ENCODE measurements at places on chromosomes 16 and 17.

DNA sequence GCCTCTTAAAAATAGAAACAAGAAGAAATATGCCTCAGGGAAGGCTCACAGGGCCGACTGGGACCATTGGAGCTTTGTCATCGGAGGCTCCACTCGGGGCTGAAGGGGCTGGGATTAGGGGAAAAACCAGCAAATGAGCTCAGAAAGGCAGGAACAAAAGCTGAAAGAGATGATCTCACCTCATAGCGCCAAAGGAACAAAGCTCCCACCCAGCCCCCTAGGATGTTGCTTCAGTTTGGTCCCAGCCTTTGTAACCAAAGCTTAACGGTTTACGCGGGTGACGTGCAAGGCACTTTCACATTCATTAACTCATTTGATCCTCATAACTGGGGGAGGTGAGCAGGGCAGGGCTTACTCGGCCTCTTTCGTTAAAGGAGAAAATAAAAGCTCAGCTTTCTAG, 168.5 kb upstream of the DYNLRB2 start:
- no peak for DNase-seq

DNA sequence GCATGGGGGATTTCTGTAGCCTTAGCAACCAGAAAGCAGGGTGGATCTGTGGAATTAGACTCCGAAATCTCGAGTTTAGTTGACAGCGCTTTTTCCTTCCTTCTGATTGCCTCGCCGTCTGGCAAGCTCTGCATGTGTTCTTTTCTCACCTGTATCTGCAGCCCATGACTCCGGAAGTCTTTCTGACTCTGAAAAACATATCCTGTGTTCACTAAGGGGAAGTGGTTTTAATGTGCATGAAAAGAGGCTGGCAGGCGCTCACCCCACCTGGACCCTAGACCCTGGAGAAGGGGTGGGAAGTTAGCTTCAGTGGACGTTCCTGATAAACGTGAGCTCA, 158.5 kb downstream of the RPTOR start:
- no peak for DNase-seq

GRCh38 chr17:4199818-4200402, 56.9 kb downstream of the CYB5D2 start:
- DNase-seq: no peak

DNA sequence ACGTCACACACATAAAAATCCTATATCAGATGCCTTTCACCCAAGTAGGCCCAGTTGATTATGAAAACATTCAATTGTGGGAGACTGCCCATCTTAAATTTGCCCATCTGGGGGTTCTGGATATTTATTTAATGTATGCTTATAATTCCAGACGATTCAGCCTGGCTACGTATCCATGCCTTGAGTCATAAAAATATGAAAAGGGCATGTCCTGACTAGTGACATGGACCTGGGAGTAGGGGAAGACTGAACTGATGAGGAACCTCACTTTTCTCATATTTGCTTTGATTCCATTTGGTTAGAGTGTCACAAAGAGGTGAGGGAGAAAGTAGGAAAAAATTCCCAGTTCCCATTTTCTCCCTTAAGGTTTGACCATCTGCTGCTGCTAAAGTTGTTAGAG, 122.5 kb upstream of the GNAO1 start:
- DNase-seq: no peak

- no peak for DNase-seq
Observed at GRCh38 chr17:5588584-5588983, 4.3 kb upstream of the NLRP1 start.

DNA sequence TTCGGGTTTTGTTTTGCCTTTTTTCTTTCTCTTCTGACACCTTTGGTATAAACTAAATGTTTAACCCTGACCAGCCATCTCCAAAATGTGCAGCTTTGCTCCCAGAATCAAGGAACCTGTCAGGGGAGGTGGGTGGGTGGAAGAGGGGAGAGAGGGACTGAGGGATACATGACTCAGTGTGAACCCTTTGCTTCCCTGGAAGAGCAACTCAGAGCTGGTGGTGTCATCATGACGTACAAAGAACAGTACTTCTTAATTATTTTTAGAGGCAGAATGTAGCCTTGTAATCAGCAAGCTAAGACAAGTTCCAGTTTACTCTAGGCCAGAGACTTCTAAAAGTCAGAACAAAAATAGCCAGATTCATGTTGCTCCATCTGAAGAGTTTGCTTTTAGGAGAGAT, 119.6 kb upstream of the HAS3 start:
- DNase-seq: no peak

DNA sequence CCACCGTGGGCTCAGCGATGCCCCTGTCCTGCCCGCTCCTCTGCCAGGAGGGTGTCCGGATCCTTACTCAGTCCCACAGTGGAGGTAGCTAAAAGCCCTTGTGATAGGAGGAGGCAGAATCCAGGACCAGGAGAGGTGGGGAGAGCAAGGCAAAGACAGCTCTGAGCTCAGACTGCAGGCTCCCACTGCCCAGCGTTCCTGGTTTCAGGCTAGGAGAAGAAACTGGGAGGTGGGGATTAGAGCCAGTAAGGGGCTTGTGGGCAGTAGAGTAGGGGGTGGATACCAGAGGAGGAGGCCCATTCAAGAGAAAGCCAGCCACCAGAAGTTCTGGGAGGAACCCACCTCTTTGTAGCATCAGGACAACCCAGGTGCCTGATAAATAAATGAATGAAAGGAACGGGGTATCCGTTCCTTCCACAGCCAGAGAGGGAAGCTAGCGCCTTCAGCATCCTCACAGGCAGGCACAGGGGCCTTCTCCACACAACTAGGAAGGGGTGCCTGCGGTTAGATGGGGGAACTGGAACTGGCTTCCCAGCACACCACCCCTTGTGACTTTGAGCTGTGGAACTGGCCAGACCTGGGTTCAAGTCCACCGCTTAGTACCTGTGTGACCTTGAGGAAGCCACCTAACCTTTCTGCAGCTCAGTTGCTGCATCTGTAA, 2.3 kb downstream of the IL21R start:
- DNase-seq: no peak

- peak; percentile 93 for DNase-seq
Observed at GRCh38 chr16:1333149-1333812, at the start of gene BAIAP3. BAIAP3 (plus strand) TSS chr16:1333645; CDS start chr16:1338550, 4,905 bp downstream.

DNA sequence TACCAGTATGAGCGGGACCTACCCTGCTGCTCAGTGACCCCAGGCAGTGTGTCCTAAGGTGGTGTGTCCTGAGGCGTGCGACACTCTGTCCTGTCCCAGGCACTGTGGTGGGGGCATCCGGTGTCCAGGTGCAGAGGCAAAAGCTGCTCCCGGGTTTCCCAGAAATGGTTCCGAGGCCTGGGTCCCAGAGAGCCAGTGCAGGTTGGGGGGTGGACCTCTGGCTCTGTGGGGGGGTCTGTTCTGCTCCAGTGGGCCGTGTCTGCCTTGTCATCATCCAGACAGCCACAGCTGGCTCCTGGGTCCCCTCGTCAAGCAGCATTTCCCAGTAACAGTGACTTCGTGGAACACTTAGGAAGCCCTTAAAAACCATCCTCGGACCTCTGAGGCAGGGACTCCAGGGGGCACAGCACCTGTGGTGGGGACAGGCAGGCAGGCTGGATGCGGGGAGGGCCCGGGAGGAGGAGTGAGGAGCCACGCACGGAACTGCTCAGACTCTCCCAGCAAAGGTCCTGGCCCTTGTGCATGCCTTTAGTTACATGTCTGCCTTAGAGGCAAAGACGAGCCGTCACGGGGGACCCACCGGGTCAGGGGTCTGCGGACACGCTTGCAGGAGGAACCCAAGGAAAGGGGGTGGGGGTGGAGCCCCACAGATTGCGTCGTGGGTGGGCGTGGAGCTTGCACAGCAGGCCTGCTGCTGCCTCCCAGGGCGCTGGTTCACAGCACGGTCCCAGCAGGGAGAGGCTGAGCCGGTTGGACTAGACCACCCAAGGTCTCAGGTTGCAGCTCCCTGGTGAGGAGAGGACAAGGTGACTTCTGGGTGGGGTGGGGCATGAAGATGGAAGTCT, 5.6 kb downstream of the SLC16A3 start:
- DNase-seq: peak; percentile 70

DNA sequence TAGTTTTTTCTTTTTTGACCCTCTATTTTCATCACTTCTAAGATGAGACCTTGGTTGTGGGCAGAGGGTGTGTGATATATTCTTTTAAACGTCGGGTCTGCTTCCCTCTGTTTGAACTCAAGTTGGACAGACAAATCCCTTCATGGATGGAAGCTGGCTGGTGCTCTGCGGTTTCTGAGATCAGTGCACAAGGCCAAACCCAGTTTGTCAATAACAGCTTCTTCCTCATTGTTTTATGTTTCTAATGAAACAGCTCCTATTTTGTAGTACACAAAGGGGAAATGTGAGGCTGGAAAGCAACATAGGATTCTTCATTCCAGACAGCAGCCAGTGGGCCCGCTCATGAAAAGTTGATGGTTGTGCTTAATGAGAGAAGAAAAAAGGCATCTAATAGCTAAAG, 159.6 kb downstream of the PRKCA start:
- DNase-seq: no peak

GRCh38 chr16:50972876-50973275, 178.2 kb downstream of the SALL1 start:
- DNase-seq: no peak

DNA sequence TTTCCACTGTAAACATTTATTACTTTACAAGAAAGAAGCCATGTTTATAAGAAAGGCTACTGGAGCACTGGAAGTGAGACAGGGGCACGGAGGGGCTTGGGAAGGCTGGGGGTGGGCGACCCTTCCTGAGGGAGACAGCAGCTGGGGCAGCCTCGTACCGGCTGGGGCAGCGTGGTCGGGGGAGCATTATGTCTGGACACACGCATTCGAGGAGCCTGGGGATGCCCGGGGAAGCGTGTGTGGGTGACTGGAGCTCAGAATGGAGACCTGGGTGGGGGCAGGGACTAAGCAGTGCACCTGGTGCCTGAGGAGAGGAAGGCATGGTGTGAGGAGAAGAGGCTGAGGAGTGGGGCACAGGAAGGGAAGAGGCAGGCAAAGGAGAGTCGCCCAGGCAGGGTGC, 64.5 kb downstream of the SRCIN1 start:
- DNase-seq: no peak

GRCh38 chr17:41327411-41328120, 12.1 kb upstream of the KRTAP17-1 start:
- DNase-seq: no peak

DNA sequence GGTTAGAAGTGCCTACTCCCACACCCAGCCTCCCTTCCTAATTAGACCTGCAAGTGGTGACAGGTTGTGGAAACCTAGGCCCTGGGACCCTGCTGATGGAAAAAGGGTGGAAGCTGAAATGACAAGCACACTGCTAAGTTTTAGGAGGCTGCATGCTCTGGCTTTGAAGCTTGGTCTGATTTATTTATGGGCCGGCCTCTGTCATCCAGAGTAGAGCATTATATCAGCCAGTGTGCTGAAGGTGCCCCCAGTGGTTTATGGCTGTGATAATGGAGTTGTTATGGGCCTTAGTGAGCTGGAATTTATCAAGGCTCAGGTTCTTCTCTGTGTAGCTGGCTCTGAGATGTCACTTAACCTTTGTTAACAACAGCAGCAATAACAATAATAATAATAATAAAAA, 142.6 kb downstream of the UTP18 start:
- DNase-seq: no peak

GRCh38 chr16:4892361-4893102, 44.4 kb downstream of the PPL start:
- no peak for DNase-seq

- DNase-seq: no peak
Observed at GRCh38 chr17:52145476-52145875, 13.0 kb downstream of the CA10 start.
